ENCODE measurements at places on chromosomes 4 and X.

DNA sequence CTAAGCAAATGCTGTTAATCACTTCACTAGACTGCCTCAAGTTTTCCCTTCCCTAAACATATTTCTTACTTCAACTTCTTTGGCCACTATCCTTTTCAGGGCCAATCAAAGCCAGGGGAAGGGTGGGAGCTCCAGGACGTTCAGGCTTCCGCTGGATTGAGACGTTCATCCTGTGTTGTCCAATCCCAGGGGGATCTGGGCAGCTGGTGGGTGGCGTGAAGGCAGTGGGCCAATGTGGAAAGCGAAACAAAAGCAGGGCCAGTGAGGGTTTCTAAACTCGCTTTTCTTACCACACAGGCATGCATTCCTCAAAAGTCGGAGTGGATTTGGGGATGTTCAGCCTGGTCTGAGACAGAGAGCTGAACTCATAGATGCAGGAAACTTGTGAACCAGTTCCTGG lies 7.6 kb downstream of the CXCL13 start:
- DNase-seq, result no peak

DNA sequence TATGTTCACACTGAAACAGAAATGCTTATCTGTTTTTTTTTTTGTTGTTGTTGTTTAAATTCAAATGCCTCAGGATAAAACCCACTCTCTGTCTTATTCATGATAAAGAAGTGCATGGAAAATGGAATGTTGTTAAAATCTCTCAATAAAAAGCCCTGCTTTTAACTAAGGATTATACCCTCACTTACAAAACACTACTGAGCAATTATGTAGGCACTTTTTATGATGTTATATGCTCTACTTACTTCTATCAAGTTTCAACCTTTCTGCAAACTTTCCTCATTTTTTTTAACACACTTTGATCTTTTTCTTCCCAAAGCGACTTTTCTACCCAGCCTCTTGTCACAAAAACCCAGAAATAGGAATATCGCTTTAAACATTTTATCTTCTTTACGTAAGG lies 26.5 kb downstream of the SLIT2 start:
- DNase-seq, result no peak

DNA sequence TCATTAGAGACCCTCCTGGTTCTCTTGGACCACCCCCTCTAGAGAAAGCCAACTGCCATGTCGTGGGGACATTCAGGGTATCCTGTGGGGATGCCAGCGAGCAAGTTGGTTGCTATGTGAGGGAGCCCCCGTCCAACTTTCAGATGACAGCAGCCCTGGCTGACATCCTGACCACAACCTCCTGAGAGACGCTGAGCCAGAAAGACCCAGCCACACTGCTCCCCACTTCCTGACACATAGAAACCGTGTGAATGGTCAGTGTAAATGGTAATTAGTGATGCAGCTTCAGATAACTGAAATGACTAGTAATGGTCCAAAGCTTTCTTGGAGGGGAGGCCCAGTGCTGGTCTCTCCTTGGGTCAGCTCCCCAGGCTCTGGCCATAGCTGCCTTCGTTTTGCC lies 10.8 kb downstream of the CLCN4 start:
- no peak for DNase-seq

DNA sequence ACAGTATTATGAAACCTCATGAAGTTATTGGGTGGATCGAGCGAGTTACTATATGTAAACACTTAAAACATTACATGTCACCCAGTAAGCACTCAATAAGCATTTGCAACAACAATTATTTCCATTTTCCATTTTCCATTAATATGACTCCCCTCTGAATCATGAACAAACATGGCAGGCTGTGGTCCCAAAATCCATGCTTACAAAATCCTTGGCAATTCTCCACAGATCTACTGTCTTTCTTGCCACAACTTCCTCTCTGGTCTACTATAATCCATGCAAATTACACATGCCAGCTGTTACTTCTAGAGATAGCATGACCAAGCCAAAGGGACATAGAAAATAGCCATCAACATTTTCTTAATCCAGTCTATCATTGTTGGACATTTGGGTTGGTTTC lies 22.0 kb downstream of the ASB11 start:
- no peak for DNase-seq

DNA sequence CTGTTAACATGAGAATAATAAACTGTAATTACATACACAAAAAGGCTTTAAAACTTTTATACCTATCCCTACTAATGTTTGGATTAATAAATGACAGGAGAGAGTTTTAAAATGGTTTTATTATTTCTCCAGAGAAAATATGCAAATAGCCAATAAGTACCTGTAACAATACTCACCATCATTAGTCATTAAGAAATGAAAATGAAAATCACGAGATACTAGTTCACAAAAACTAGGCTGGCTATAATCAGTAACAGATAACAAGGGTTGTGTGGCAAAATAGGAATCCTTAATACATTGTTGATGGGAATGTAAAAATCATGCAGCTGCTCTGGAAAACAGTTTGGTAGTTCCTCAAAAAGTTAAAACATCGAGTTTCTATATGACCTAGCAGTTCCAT lies 25.2 kb upstream of the AP1AR start:
- no peak for DNase-seq

- DNase-seq, result no peak
Measured at GRCh38 chr4:70994387-70995099, 1.1 kb downstream of the DCK start.

DNA sequence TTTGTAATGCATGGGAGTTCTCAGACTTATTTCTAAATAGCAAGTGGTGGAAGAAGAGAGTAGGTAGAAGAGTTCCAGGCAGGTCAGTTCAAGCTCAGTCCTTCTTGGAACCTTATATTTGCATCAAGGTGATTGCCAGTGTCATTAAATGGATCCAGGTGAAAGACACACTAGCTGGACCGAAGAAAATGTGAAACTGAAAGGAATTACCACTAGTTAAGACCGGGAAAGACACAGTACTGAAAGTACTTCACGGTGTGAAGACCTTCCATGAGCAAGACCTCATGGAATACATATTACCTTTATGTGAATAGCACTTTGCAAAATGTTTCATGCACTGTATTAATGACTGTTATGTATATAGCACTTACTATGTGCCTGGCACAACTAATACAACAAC lies 19.1 kb downstream of the TMEM150C start:
- DNase-seq, result no peak

DNA sequence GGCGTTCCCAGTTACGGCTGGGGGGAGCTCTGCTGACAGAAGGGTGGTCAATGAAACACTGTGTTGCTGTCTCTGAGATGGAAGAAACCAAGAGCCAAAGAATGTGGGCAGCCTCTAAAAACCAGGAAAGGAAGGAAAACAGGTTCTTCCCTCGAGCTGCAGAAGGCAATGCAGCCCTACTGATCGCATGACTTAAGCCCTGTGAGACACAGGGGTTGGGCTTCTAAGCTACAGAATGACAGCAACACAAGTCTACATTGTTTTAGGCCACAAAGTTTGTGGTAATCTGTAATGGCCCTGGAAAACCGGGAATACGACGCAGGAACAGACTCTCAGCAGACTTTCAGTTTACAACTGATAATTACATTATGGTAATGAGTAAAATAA lies 38.2 kb upstream of the MTNR1A start:
- no peak for DNase-seq

DNA sequence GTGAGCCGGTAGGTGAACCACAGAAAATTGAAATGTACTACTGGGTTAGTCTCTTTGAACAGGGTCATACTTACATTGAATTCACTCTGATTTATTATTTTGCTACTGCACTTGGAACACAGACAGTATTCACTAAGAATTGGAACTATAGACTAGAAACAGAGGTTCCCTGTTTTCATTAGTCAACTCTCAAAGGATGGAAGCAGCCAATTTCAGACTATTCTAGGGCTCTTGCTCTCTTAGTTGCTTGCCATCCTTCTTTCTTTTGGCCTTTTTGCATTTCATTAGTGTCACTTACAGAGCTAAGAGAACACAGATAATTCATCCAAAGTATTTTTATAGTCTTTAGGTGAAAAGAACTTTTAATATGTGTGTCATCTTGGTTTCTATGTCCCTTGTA lies 52.6 kb downstream of the SHROOM3 start:
- DNase-seq, result no peak

GRCh38 chr4:15427161-15427560 lies 672 bp upstream of the C1QTNF7 start:
- DNase-seq, result no peak

DNA sequence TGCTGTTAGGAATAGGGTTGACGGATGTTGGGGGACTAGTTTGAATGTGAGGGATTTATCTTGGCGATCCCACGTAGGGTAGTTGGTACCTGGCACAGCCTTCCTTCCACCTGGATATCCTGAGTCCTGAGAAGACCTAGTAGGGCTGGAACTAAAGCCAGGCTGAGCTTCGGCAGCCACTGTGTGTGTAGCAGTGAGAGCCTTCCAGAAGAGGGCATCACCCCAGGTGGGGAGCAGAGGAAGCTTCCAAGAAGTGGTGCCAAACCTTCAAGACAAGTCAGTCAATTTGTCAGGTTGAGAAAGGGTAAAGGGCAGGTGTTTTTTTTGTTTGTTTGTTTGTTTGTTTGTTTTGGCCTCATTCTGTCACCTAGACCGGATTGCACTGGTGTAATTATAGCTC lies 1.2 kb upstream of the FGFBP2 start:
- no peak for DNase-seq

DNA sequence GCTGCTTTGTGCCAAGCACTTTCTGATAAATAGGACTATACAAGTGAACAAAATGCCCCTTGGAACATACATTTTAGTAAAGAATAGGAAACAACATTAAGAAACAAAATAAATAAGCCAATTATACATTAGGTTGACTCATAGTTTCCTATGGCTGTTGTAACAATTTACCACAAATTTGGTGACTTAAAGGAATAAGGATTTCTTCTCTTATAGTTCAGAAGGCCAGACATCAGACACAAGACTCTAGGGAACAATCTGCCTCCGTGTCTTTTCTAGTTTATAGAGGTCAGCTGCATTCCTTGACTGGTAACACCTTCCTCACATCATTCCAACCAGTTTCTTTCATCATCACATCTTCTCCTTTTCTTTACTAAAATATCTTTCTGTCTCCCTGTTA lies 235.9 kb upstream of the PCDH18 start:
- no peak for DNase-seq

DNA sequence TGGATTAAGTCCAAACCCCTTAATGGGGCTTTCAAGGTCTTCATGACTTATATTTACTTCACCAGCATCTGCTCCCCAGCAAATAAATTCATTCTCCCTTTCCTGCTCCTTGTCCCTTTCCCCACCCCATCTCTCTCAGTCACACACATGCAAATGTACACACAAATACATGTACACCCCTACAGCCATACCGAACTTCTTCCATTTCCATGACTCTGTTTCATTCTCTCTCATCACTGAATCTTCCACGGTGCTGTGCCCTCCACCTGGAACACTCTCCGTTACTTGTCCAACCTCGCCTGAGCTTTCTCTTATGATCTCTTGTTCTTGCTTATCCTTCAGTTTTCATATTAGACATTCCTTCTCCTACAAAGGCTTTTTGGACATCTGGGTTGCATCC lies 22.0 kb upstream of the RPA4 start:
- DNase-seq, result no peak

DNA sequence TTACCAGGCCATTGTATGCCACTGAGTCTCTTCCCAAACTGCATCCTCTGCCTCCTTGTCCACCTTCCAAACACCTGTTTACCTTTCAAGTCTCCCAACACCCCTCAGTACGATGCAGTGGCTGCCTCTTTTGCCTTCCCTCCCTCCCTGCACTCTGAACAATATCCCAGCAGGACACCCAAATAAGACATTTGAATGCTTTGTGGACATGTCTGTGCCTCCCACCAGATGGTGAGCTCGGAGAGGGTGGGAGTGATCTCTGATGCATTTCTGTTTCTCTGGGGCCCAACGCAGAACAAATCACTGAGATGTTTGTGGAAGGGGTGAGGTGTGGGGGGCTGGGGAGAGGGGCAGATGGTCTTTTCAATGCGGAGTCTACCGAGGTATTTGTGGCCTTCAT lies 33.4 kb downstream of the PJA1 start:
- no peak for DNase-seq

GRCh38 chrX:40479777-40480318 lies 100.9 kb upstream of the ATP6AP2 start:
- no peak for DNase-seq

All from stimulated activated CD8-positive, alpha-beta memory T cell treated with anti-CD3 and anti-CD28 coated beads, Interleukin-7, amount 100 ng/mL, for 24 hours (primary cell).